ENCODE measurements at places on chromosomes 7 and 10.

DNA sequence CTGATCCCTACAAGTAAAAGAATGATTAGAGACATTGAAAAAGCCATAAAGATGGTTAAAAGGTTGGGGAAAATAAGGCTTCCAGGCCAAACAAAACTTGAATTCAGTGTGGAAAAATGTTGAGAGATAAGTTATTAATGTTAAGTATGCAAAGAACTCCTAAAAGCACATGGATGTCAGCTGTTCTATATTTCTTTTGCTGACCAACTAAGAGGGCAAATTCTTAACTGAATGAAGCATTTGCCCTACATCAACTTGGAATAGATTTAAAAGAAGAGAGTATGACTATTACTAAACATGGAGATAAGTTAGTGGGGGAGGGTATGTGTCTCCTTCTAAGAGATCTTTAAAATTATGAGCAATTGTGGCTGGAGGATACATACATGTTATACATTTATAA lies 124.8 kb downstream of the KIAA1217 start:
- no peak for DNase-seq

GRCh38 chr10:58967551-58968388 lies 208.7 kb upstream of the PHYHIPL start:
- peak; percentile 55 for DNase-seq

DNA sequence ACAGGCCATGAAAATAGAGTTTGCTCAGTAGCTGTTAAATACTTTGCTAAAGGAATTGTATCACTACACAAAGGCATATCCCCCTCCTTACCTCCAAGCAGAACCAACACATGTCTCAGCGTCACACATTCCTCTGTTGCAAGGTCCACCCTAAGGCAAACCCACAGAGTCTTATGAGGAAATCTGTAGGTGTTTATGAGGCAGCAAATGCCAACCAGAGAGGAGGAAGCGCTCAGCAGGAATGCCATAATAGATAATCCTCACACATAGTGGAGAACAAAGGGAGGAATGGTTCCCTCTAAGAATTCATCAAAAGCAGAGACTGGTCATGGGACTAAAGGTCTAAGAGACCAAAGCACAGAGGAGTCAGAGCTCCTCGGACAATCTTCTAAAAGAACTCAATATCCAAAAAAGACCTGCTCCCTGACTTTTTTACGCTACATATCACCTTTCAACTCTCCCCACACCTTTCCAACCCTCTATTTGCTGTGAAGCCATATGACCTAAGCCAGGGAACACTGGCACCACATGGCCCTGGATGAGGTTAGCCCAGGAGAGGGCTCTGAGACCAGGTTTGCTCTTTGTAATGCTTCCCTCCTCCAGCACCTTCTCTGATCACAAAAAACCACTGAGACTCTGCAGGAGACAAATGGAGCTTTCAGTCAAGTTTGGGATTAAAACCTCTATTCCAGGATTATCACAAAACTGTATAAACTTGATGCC lies 7.3 kb downstream of the SLC25A13 start:
- no peak for DNase-seq

DNA sequence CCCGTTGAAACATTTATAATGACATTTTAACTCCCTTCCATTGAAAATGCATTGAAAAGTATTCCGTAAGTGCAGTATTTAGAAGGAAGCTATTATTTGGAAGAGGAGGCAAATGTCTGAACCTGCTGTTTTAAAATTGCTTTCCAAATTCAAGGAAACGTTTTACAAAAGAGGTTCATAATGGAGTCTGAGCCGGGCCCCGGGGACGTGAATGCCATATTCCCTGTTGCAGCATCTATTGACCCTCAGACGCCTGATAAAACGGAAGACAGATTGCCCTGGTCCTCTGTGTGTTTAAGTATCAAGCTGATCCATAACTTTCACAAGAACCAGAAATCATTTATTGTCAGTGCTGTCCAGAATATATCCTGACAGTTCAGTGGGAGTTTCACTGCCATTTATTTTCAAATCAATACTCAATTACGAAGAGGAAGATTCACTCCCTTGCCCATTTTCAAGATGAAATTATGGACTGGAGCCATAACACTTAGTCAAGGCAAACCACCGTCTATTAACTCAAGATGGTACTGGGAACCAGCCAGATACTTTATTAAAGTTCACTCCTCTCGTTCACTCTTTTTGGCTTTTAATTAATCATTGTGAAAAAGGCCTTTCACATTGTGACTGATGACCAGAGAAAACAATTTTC lies 435.7 kb upstream of the PFKP start:
- DNase-seq: peak; percentile 20
